GM12891 (cell line): ENCODE measurements at places on chromosomes 6 and 20.

GRCh38 chr20:50048420-50049166, 64.4 kb downstream of the UBE2V1 start:
- no peak for DNase-seq

DNA sequence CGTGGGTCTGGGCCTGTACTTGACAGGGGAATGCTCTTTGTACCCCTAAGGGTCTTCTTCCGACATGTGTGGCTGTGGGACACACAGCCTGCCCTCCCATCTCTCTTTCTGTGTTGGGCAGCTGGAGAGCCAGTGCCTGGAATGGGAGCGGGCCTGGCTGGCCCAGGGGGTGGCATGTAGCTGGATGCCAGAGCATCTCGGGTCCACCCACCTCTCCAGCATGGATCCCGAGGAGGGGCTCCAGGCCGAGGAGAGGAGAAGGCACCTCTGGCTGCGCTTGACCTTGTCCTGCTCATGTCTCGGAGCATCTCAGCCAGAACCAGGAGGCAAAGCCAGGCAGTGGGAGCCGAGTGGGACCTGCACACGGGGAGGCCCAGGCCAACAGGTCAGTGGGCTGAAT, 16.0 kb downstream of the CDH4 start:
- no peak for DNase-seq

DNA sequence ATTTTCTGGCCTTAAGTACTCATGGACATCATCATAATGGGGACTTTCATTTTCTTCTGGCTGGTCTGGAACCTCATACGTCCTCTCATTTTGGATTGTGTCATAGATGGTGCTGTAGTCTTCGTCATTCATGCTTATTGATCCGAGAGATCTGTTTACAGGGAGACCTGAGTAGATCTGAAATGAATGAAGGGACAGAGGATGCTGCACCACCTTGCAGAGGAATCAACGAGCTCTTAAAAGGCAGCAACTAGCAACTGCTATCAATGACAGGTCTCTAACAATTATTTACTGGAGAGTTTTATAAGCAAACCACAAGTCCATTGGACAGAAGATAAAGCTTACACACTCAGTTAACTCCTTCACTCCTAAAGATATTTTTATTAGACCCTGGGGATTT, 49.7 kb upstream of the ENPP4 start:
- no peak for DNase-seq

- no peak for DNase-seq
Measured at GRCh38 chr6:30530014-30530413, 26.3 kb downstream of the GNL1 start.
